ENCODE measurements at places on chromosomes 4 and X.

DNA sequence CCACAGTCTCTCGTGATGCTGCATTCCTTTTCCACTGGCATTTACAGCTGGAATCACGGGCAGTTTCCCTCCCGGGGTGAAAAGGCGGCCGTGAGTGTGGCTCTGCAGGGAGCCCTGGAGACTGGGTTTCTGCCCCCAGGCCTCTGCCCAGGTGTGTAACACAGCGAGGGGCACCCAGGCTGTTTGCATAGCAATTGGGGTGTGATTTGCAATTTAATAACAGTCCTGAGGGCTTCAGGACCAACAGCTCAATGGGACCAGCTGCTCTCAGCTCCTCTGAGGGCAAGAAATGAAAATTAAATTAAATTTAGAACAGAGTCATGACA is 99.0 kb upstream of the SHOX start:
- no peak for DNase-seq

DNA sequence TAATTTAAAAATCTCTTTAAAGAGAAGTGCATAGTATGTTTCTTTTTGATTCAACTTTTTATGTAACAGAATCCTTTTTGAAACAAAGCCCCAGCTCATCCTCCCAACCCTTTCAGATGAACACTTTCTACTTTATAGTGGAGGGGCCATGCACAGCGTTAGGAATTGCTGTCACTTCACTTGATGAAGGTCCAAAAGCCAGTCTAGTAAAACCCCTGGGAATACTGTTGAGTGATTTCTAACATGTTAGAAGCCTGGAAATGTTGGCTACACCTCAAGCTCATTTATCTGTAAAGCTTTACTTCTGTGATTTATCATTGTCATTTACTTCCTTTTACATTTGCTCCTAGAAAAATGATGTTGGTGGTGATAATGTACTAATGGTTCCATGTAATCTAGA is 1608.9 kb upstream of the TENM3 start:
- DNase-seq: no peak

DNA sequence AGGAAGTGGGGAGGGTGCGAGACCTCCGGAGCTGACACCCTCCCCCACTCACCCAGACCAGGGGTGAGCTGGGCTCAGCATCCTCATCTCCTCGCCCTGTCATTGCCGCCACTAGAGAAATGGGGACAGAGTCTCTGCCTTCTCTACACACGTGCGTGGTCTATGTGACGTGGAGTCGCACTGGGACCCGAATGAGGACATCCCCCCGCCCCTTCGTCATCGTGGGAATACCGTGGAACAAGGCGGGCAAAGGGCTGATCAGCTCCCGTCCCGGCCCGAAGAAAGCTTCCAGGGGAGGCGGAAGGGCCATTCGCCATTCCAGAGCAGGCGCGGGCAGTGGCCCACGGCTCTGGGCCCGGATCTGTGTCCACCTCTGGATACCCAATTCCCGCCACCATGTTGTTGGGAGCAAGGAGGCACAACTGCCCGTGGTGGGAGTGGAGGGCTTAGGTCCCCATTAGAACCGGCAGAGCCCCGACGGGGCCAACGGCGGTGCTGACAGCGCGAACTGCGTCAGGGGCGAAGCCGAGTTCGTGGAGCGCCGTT is 12.0 kb downstream of the HMX1 start:
- DNase-seq: no peak

GRCh38 chr4:139921429-139922184 is 232.4 kb downstream of the MAML3 start:
- no peak for DNase-seq

- no peak for DNase-seq
Measured at GRCh38 chr4:105236916-105237311, 90.2 kb downstream of the TET2 start.

DNA sequence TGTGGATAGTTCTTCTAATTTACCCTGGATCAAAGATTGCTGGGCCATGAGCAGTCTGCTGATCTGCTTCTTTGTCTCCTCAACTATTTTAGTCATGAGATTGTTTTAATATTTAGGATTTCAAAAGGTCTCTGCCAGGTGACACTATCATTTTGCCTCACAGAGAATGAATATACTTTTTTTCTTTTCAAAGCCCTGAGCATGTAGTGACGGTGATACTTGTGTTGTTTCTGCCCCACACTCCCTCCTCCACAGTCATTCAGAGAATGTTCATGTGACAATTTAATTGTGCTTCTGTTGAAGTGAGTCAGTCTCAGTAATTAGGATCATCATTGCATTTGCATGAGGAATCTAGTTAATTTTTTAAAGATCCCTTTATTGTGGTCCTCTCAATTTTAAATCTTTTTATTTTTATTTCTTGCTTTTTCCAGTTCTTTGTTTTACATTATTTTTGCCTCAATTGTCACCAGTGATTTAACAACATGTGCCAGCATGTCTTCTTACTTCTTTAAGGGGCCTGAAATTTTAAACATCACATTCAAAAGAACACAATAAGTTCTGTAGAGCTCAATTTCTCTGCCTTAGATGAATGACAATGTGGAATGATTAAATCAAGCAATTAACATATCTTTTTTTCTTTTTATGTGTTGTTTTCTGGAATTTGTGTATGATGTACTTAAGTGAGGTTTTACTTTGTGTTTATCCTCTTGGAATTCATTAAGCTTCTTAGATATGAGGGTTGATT is 12.3 kb downstream of the MMRN1 start:
- no peak for DNase-seq

DNA sequence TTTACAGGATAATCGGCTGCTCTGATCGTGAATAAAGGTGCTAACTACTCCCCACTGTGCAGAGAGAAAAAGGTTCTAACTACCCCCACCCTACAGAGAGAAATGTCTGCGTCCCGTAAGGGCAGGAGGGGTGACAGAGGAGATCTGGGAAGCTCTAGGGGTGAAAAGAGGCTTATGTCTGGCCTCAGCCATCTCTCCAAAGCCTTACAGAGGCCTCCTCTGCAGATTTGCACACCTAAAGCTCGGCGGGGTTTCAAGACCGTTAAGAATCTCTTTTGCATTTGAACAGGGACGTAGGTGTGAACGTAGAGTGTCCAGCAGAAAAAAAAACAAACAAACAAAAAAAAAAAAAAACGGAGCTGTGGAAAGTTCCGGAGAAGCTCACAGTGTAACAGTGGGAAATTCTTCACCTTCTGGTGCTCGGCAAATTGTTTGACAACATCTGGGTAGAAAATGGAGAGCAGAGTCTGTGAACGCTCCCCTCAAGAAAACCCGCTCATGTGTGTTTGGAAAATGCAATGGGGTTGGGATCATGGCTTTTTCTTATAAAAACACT is 161.0 kb downstream of the SHOX start:
- DNase-seq: no peak

DNA sequence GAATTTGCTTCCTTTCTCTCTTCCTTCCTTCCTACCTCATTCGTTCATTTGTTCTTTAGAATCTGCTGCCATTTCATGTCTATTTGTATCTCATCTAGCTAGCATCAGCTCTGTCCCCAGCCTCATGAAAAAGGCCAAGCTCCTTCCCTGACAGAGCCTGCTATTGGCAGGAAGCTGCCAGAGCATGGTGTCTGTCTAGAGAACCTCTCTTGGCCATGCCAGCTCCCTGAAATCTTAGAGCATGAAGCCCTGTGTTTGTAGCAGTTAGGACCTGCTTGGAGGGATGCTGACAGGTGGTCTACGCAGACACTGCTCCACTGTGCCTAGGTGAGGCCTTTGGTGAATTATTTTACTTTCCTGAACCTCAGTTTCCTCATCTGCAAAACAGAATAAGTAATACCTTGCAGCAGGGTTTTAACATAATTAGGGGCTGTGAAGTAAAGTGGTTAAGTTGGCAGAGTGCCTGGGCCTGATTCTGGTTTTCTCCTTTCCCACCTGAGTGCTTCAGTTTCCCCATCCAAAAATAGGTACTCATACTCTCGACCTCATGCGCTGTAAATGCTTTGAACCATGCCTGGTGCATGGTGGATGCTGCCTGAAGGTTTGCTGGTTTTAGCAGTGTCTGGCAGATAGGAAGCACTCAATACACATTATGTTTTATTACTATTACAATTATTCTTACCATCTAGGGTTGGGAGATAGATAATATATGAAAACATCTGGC is 4.7 kb downstream of the PTTG2 start:
- no peak for DNase-seq

DNA sequence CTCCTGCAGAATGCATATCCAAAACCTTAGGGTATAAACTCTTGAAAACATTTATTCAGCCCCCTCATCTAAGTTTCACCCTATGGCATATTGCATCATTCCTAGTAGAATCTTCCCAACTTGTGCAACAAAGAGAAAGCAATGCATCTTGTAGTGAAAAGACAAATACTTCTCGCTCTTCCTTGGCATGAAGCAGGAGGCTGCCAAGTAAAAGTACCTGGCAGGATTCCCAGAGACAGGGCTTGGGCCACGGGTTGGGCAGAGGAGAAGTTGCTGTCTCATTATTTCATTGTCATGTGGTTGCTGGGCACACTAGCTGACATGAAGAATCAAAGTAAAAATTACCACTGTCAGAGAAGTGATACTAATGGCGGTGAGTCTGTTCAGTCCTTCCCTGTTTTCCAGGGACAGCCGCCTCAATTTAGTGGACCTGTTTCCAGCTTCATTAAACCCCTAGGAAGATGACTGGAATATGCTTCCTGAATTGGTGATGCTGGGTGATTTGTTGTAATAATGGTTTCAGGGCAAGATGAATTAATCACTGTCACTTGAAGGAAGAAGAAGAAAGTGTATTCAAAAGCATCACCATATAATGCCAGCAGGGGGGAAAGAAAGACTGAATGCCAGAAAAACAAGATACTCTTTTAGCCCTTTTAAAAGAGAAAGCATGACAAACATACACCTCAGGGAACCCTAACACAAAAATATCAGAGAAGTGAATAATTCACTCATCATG is 380.5 kb upstream of the IGFBP7 start:
- no peak for DNase-seq

DNA sequence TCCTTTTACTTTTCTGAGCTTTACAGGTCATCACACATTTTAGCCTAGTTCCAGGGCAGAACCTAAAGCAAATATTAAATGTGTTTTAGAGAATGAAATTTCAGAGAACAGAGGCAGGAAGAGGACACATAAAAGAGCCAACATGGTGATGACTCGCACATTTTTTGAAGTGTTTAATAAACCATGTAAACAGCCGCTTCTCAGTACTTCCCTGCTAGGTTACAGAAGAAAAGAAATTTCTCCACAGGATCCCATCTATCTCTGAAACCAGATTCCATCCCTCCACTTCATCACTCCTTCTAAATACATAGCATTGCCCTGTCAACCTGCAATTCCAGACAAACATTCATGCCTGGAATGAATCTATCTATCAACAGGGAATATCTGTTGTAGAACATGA is 949.5 kb upstream of the PCDH7 start:
- no peak for DNase-seq

- DNase-seq: peak; percentile 30
Measured at GRCh38 chrX:16643176-16643575, 6.8 kb upstream of the S100G start.
